ENCODE measurements at places on chromosomes 4 and X.

DNA sequence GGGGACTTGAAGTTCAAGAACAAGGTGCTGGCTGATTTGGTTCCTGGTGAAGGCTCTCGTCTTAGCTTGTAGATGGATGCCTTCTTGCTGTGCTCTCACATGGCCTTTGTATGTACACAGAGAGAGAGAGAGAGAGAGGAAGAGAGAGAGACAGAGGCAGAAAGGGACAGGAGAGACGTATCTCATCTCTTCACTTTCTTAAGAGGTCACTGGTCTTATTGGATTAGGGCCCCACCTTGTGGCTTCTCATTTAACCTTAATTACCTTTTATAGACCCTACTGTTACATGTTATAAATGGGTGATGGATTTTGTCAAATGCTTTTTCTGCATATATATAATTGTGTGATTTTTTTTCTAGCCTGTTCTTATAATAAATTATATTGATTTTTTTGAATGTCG lies 1444.2 kb downstream of the ADGRL3 start:
- DNase-seq: no peak

GRCh38 chr4:19850909-19851308 lies 400.8 kb upstream of the SLIT2 start:
- no peak for DNase-seq

DNA sequence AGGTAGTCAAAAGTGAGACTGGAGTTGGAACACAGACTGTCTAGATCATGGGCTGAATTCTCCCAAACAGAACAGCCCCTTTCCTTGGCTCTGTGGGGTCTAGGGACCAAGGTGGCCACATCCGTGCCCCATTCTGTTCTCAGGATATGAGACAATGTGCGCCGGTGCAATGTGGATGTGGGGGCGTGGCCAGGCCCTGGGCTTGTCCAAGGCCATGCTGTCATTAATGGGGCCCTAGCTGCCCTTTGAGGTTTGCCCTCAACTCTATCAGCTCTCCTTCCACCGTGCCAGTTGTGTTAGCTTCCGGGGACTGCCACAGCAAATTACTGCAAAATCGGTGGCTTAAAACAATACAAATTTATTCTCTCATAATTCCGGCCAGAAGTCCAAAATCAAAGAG lies 312.6 kb downstream of the EVC2 start:
- DNase-seq: no peak

GRCh38 chr4:157664726-157665125 lies 444.2 kb downstream of the GRIA2 start:
- no peak for DNase-seq

- no peak for DNase-seq
Observed at GRCh38 chrX:21943460-21944135, 3.1 kb downstream of the SMS start.

DNA sequence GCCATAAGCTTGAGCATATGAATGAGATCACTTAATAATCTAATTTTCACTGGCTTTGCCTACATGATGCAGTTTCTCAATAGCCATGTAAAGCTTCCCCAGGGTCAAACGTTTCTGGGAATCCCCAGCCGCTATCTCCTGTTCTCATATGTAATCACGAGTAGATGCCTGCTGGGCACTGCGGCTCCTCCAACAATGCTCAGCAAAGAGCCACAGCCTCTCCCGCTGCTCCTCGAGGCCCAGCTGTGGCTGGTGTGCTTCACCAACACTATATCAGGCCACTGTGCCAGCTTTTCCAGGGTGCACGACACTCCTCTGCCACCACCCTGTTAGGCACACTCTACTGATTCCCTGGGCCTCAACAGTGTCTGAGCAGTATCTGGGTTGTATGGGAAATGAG lies 78.3 kb upstream of the RASGEF1B start:
- no peak for DNase-seq

- no peak for DNase-seq
Observed at GRCh38 chr4:184775854-184776555, 42.1 kb upstream of the CENPU start.

- no peak for DNase-seq
Observed at GRCh38 chrX:152896450-152896849, 1.4 kb upstream of the ZNF185 start.

- no peak for DNase-seq
Observed at GRCh38 chr4:146155152-146155724, 20.3 kb upstream of the LSM6 start.

DNA sequence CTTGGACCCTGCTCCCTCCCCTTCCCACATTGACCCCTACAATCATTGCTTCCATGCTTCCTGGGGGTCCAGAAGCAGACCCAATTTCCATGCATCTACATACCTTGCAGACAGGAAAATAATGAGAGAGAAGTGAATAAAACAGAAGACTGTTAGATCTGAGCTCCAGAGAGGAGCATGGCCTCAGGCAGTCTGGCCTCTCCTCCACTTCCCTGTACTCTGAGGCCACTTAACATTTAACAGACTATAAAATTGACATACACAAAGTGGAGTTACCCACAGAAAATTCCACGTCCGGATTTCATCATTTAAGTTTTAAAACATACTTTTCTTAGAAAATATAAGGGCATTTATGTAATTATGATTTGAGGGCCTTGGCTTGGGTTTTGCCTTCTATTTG lies 2.1 kb upstream of the PRSS12 start:
- no peak for DNase-seq

- DNase-seq: no peak
Observed at GRCh38 chrX:132394591-132394990, 94.2 kb downstream of the MBNL3 start.

DNA sequence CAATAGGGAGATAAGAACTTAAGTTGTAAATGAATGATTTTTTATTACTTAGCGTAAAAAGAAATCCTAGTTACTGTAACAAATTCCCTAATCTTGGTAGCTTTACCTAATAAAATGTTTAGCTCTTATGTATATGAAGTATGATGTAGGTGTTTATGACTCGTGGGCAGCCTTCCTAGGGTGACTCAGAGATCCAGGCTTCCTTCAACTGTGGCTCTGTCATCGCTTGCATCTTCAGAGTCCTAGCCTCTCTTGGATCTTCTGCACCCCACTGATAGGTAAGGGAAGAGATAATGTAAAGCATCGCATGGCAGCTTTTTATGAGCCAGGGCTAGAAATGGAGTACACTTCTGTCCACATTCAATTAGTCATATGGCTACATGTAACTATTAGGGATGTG lies 165.6 kb upstream of the GLRA2 start:
- no peak for DNase-seq

DNA sequence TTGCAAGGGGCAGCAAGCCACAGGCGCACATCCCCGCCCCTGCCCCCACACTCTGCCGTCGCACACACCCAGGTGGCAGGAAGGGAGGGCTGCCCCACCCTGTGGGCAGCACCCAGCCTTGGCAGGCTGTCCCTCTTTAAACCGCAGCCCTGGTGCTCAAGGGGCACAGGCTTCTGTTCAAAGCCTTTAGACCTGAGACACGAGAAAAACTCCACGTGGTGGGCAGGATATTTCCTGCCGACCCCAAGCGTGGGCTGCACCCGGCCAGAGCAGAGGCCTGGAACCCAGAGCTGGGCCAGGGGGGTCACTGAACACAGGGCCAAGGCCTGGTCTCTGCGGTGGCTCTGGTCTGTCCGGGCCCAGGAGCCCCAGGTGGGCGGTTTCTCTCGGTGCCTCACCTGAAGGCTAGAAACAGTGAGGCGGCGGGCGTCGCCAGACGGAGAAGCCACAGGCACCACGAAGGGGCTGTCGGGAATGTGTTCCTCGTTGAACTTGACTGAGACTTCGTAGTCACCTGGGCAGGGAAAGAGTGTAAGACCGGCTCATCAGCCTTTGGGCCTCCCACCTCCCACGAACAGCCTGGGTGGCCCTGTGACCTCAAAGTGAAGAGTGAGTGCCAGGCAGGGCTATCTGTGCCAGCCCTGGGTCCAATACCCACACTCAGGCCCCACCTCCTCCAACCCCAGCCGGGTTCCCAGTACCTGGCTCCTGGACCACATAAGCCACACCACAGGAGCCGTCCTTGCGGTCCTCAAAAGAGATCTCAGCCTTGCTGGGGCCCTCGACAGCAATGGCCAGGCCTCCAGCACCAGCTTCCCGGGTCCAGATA lies 23.0 kb downstream of the FLNA start:
- DNase-seq: no peak

DNA sequence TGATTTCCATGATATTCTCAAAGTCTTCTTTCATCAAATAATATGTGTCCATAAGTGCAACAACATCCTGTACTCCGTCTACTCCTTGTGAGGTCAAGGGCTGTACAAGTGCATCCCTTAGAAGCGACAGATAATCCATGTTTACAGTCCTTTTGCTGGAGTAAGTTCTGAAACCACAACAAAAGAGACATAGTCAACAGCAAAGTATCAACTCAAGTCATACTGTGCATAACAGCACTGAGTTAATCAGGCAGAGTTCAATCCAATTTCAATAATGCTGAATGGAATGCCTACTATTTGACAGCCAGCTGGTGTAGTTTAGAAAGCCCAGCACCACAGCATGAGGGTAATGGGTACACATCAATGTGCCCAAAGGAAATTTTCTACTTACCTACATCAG lies 74.5 kb downstream of the RFC1 start:
- DNase-seq: no peak

DNA sequence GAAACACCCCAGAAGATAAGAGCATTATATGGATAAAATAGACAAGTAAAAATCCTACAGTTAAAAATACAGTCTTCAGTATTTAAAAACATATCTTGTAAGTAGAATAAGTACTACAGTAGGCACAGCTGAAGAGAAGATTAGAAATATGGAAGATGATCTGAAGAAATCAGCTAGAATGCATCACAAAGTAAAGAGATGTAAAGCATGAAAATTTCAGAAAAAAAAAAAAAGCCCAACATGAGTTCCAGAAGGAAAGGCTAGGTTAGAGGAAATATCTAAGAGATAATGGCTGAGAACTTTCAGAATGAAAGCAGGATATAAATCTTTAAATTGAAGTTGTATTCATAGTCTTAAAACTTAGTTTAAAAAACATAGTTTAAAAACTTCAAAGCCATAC lies 21.0 kb downstream of the EPGN start:
- no peak for DNase-seq

GRCh38 chrX:133985164-133985966 lies at the start of gene GPC3:
GPC3 (minus strand) TSS chrX:133985594.
- no peak for DNase-seq

- no peak for DNase-seq
Observed at GRCh38 chr4:153189016-153189801, 15.0 kb upstream of the TRIM2 start.

GRCh38 chr4:186709517-186709916 lies 14.1 kb downstream of the FAT1 start:
- DNase-seq: no peak

DNA sequence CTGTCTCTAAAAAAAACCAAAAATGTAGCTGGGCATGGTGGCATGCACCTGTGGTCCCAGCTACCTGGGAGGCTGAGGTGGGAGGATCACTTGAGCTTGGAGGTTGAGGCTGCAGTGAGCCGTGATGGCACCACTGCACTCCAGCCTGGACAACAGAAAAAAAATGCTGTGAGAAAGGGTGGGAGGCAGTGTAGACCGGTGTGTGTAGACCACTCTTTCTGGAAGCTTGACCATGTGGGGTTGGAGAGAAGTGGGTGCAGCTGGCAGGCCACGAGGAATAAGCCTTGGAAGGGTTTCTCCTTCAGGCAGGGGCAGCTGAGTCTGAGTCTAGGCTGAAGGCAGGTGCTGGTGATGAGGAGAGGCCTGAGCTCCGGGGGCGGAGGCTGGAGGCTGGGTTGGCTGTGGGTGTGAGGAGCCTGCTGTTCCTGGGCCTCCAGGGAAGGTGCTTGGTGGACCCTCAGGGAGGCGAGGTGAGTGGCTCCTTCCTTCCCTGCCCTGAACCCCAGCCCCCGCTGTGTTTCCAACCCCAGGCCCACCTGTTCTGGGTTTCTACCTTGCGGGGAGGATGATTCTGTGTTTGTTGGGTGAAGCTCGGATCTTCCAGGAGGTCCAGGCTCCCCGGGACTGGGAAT lies 9.3 kb upstream of the TBC1D14 start:
- no peak for DNase-seq

DNA sequence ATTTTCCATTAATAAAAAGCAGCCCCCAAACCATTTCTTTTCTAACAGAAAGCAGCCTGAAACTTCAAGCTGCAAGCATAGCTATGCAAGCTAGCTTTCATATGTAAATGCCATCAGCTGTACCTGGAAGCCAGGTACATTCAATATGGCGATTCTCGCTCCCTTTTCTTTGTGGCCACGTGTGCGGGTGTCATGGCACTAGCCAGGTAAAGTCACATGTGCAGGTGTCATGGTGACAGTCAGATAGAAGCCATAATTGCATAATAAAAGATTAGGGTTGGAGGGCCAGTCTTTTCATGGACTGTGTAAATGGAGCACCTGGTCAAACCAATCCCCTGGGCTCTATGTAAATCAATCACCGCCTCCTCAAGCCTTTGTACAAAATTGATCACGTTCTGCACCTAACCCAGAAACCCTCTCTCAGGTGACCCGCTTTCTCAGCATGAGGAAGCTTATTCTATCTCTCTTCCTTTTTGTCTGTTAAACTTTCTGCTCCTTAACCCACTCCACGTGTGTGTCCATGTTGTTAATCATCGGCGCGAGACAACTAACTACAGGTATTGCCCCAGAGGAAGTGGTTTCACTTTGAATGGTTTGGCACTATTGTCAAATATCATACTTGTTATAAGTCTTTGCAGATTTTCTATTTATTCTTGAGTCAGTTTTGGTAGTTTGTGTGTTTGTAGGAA lies 18.0 kb upstream of the RHOXF2 start:
- no peak for DNase-seq

DNA sequence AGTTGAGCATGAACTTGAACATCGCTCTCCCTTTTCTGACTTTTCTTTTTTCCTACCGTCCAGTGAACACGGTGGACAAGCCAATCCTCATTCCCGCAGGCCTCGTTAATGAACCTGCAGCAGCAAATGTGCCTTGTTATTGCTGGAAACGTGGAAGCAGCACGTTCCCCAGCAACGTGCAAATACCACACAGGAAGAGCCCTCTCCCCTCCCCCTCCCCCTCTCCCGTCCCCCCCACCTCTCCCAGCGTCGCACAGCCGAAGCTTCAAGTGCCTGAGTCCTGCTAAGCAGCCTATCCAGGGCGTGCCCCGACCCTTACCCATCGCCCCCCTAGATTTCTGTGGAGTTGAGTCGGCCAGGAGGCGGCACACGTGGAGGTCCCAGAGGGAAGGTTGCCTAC lies 219.9 kb downstream of the BCOR start:
- DNase-seq: no peak

- no peak for DNase-seq
Observed at GRCh38 chr4:12562021-12562420, 922.1 kb downstream of the RAB28 start.

- no peak for DNase-seq
Observed at GRCh38 chr4:136925203-136925602, 607.1 kb downstream of the PCDH18 start.

GRCh38 chrX:39854772-39855747 lies 242.7 kb downstream of the BCOR start:
- no peak for DNase-seq

- DNase-seq: no peak
Observed at GRCh38 chr4:118807659-118808058, 28.3 kb downstream of the SEC24D start.

DNA sequence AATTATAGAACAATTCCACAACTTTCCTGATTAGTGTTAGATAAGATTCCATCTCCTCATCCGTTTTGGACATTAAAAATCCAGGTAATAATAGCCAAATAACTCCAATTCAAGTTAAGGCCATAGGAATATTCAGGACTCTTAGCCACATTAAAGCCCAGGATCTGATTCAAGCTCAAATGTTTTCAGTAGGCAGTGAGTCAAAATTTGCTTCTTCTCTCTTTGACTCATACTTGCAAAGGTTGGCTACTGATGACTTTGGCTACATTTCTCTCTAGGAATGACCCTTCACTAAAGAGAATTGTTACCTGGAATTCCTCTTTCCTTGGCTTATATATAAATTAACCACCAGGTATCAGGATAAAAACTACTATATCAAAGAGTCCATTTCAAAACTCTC lies 354.9 kb upstream of the HS3ST1 start:
- DNase-seq: no peak

- DNase-seq: no peak
Observed at GRCh38 chr4:155889031-155889793, 14.3 kb upstream of the TDO2 start.
